ENCODE measurements at places on chromosomes 12 and 14.

GRCh38 chr14:77158882-77159255 is 17.3 kb upstream of the ZDHHC22 start:
- no peak for DNase-seq

- no peak for DNase-seq
These were observed 342.6 kb upstream of the CCDC196 start for GRCh38 chr14:66143387-66144112.

DNA sequence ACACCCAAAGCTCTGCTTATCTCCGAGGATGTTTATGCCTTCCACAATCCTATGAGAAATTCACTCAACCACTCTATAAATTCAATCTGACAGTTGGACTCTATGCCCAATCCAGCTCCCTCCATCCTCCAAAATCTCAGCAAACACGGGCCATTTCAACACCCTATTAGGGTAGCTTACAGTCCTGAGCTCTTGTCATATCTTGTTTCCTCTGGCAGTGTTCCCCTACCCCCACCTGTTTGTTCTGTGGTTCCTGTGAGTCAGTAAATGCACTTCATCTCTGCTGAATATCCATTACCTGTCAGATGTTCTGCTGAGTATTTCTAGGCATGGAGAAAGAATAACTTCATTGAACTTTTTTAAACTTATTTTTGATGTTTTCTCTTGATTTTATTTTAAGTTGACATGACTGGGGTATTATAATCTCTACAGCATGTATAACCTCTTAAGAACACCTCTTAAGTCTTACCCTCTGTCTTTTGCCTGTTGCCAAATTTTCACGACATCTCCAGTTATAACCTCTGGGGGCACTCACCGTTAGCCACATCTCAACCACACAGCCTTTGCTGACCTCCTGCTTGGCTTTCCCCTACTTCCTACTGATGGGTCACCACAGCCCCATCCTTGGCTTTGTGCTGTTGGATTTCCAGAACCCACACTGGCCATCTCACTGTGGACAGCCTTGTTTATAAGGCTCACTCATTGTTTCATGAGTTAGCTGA is 317.0 kb upstream of the TMPO start:
- no peak for DNase-seq

- DNase-seq = no peak
These were observed 62.3 kb downstream of the FZD10 start for GRCh38 chr12:130224613-130225012.

DNA sequence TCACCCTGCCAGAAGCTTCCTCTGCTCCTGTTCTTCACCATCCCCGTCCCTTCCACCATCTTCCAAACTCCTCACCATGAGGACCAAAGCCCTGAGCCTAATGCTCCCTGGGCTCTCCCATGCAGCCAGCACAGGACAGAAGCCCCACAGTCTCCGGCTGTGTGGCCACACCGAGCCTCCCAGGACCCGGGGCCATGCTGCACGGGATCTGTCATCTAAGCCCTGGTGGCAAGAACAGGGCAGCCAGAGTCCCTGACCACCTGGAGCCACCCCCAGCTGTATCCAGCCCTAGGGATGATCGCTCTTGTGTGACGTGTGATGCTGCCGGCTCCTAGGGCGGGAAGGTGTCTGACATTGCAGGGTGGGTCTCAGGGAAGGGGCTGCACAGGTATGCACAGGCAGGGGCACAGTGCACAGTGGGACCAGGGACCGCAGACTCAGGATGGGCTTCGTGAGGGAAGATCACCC is 8.1 kb downstream of the TMEM179 start:
- no peak for DNase-seq

- DNase-seq = no peak
These were observed 918 bp downstream of the RNASE1 start for GRCh38 chr14:20801726-20802125.

GRCh38 chr12:1540690-1541089 is 53.7 kb downstream of the FBXL14 start:
- no peak for DNase-seq

DNA sequence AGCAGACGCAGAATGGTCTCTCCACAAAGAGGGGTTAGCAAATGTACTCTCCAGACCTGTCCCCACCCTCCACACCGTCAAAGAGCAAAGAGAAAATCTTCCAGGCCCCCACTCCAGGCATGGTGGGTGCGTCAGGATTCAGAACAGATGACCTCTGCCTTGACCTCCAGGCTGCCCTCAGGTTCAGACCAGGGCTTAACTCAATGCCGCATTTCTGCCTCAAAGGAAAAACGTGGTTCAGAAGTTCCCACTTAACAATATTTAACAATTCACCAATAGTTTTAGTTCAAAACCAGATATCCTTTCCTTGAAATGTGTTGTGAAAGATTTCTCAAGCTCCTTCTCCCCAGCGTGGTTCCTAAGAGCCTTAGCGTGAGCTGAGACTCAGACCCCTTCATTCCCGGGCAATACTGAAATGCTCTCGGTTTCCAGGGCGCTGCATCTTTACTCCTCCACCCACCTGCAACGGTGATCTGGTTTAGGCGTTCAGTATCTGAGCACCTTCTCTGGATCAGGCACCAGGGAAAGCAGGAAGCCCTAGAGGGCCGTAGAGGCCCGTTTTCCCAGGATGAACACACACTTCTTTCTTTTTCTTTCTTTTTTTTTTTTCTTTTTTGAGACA is 22.9 kb downstream of the HSP90AA1 start:
- no peak for DNase-seq

DNA sequence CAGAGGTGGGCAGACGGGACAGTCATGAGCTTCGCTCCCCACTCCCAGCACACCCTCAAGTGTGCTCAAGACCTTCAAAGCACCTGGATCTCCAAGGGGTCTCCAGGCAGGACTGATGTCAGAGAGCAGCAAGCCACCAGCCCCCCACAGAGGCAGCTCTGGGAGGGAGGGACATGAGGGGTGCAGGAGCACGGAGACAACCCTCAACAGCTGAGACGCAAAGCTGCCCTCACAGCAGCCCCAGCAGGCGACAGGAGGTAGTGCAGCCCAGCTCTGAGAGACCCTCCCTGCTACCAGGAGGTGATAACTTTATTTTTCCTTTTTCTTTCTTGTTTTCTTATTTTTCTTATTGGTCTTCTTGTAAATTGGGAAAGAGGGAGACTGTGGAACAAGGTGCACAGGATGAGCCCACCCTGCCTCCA is 17.9 kb downstream of the SIVA1 start:
- no peak for DNase-seq

- no peak for DNase-seq
These were observed 19.8 kb downstream of the SNX6 start for GRCh38 chr14:34610101-34610500.

GRCh38 chr12:123860377-123860776 is 98.3 kb downstream of the DNAH10 start:
- no peak for DNase-seq

- no peak for DNase-seq
These were observed 173.1 kb downstream of the FBXL14 start for GRCh38 chr12:1421091-1421846.

DNA sequence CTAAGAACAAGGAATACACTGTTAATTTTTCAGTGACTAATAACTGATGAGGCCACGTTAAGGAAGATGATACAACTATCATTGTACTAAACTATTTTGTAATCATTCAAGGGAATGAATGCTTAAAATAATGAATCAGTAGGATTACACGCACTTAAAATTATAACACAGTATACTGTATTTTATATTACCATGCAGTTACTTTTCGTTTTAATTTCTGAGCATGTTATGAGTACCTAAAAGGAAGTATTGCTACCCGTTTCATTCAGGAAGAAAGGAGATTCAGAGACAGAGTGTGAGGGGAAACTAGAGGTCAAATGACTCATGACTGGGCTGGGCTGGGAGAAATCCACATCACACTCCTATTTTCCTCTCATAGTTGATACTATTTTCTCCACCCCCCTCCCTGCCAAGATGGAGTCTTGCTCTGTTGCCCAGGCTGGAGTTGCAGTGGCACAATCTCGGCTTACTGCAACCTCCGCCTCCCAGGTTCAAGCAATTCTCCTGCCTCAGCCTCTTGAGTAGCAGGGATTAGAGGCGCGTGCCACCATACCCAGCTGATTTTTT is 202.0 kb downstream of the PPM1H start:
- no peak for DNase-seq

DNA sequence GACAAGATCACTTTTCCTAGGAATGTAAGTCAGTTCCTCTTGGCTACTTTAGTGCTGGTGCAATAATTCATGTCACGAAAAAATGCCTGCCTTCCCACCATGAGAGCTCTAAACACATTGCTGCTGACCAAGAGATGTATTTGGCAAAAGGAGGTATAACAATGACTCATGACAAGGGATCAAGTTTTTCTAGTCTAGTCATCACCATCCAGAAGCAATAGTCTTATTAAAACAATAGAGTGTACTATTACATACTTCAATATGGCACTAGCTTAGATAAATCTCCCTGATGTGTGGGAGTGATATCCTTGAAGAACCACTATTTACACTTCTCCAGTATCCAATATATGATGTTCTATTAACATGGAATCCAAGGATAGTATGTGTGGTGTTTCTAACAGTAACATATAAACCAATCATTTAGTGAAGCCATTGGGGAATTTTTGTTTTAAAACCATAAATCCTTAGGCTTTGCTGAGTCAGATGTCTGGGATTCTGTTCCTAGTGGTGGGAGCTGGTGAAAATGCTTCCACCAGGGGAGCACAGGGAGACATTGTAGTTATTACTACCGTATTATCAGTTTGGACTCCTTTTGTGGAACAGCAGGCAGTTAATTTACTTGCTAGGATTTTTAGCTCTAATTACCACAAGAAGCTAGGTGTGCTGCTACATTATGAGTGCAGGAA is 1387.5 kb downstream of the LRFN5 start:
- DNase-seq = no peak

DNA sequence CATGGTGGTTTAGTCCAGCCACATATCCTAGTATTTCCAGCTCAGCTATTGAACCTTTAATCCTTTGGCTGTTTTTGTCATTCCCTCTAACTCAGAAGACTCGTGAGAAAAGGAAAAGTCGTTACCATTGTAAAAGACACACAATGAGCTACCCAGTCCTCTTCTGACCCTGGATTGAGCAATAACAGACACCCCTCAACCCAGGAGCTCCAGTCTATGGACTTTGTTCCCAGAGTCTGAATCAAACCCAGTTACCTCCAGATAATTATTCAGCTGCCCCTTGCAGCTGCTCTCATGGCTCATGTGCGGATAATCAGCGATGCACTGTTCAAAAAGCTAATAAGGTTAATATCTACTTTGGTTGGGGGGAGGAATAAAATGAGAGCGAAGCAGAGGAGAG is 402.4 kb downstream of the BTG1 start:
- DNase-seq = no peak

GRCh38 chr12:31203261-31203660 is 122.7 kb downstream of the SINHCAF start:
- DNase-seq = no peak

DNA sequence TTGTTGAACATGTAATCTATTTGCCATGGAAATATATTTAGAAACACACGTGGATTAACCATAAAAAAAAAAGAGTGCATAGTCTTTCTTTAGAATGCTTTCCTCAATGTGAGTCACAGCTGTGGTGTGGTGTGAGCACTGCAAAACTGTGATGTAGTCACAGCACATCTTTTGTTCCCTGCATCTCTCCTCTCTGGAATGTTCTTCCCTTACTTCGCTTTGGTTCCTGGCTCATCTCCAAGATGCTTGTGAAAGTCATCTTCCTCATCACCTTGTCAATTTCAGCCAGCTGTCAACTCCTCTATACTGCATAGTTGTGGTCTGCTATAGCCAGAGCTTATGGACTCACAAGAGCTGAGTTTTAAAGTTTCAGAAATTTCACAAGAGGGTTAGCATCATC is 60.2 kb downstream of the STAB2 start:
- DNase-seq = no peak
